ENCODE measurements at places on chromosomes 4 and X.

DNA sequence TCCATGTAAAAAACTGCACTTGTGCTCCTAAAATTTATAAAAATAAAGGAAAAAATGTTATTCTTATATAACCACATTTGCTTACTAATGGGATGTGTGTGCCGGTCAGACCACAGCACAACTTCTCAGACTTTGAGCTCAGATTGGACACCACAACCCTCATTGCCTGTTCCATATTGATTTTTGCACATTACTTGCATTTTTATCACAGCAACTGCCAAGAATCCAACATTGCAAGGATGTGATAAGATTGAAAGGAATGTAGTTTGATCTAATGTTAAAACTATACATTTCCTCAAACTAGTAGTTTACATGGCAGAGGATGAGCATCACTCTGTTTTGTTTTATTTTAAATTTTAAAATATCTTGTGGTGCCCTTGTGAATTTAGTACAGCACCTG is 227.8 kb downstream of the KDR start:
- DNase-seq = no peak

DNA sequence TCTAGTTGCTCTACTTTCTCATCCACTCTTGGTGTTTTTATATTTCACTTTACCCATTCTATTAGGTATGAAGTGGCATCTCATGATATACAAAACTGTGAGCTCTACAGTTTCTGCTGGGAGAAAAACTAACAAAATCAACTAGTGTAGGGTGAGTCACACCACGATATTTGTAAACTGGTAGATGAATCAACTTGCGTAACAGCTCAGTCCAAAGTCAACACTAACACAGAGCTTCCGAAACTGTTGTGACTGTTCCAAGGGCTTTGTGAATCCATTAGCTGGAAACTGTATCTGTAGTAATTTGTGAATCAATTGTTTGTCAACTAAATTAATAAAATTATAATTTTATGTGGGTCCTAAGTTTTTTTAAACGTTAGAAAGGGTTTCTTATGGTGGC is 119.8 kb upstream of the TSPAN5 start:
- DNase-seq = peak; percentile 89

- no peak for DNase-seq
Measured at GRCh38 chr4:113677325-113677724, 84.2 kb downstream of the CAMK2D start.

DNA sequence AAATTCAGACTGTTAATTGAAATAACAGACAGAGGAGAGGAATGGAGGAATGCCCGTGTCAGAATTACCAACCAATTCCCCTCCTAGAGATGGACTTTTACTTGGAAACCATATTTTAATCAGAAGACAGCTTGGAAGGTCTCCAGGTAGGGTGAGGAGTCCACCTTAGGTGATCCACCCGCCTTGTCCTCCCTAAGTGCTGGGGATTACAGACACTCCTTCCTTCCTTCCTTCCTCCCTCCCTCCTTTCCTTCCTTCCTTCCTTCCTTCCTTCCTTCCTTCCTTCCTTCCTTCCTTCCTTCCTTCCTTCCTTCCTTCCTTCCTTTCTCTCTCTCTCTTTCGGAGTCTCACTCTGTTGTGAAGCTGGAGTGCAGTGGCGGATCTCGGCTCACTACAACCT is 328.0 kb downstream of the RAPGEF2 start:
- DNase-seq = no peak

DNA sequence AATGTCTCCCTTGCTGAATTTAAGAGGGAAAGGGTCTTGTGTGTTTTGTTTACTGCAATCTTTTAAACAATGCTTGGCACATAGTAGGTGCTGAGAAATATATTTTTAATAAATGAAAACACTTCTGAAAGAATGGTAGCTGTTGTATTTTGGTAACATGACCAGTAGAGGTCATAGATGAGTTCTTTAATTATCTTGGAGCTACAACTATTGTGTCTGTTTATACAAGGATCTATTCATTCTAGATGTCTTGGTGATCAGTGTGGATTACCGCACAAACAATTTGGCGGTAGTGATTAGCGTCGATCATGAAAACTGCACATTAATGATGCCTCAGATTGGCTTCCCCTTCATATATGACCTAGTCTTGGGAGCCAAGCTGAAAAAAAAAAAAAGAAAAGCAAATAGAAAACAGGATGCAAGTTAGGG is 21.4 kb upstream of the SCRG1 start:
- no peak for DNase-seq

- DNase-seq = no peak
Measured at GRCh38 chr4:173782660-173783059, 252.6 kb upstream of the HAND2 start.

GRCh38 chr4:89358935-89359638 is 51.5 kb upstream of the GPRIN3 start:
- DNase-seq = no peak

- DNase-seq = no peak
Measured at GRCh38 chrX:136086521-136086920, 60.8 kb upstream of the FHL1 start.

- DNase-seq = no peak
Measured at GRCh38 chr4:165610679-165611437, 232.1 kb downstream of the CPE start.

GRCh38 chr4:10727140-10727880 is 42.7 kb upstream of the CLNK start:
- no peak for DNase-seq

- DNase-seq = peak; percentile 2
Measured at GRCh38 chr4:68589790-68590189, 13.7 kb upstream of the UGT2B17 start.

DNA sequence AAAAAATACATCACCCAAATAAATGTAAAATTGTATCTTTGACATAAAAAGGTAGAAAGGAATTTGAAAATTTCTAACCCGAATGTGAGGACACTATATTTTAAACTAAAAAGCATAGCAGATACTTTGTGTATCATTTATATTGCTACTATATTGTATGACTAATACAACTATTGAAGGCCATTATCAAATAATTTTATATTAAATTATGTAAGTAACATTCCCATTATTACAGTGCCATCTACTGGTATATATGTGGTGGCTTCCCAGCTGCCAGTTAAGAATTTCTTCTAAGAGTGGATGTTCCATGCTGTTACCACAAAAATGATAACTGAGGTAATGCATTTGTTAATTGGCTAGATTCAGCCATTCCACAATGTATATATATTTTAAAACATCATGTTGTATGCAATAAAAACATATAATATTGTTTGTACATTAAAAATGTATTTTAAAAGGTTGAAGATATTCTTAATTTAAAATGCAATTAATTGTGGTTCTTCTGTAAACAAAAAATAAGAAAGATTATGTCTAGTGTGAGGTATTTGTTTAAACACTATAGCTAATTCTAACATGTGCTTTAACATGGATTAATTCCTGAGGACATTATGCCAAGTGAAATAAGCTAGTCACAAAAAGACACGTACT is 65.3 kb downstream of the EGF start:
- DNase-seq = peak; percentile 66

DNA sequence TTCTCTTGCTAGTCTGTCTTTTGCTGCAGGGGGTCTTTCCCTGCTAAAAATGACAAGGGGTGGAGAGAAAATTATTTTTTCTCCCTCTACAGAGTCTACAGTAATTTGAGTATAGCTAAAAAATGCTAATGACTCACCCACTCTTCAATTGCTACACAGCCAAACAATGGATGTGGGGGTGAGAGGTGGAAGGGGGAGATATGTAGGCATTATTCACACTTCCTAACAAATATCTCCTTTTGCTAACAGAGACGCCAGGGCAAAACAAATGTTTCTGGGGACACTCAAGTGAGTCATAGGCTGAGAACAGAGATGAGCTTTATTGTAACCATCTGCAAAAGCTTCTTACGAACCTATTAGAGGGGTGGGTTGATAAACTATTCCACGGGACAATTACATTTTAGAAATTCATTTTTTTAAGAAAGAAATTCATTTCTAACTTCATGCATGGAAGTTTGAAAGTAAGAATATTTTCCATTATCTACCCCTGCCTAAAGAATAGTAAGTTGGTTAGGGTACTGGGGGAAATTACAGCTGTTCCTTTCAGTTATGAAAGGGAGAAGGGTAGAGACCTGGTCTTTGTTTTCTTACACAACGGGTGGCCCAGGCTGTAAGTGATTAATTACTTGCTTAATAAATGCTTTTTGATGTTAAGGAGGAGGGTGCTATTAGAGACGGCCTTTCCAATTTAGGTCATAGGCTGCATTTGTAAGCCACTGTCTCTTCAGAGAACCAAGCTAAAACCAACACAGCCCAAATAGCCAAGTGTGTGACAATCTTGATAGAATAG is 12.8 kb downstream of the SCD5 start:
- DNase-seq = peak; percentile 93

DNA sequence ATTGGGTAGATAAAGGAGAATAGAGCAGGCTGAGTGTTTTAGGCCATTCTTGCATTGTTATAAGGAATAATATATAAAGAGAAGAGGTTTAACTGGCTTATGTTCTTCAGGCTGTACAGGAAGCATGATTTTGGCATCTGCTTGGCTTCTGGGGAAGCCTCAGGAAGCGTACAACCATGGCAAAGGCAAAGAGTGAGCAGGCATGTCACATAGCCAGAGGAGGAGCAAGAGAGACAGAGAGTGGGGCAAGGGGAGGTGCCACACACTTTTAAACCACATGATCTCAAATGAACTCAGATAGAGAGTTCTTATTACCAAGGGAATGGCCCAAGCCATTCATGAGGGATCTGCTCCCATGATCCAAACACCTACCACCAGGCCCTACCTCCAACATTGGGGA is 4.4 kb upstream of the METTL14 start:
- DNase-seq = no peak

- DNase-seq = no peak
Measured at GRCh38 chrX:31126205-31126604, 54.4 kb upstream of the FTHL17 start.

DNA sequence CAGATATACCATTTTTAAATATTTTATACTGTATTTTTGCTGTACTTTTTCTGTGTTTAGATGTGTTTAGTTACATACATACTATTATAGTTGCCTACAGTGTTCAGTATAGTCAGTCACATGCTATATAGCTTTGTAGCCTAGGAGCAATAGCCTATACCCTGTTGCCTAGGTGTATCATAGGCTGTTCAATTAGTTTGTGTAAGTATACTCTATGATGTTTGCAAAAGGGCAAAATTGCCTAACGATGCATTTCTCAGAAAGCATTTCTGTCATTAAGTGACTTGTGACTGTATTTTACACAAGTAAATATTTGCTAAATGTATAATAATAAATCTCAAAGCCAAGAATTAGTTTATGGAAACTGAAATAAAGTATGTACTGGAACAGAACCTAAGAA is 9.5 kb downstream of the ETFDH start:
- no peak for DNase-seq

GRCh38 chr4:85933291-85933640 is 426.6 kb downstream of the MAPK10 start:
- DNase-seq = no peak

- no peak for DNase-seq
Measured at GRCh38 chr4:45992728-45993127, 131.1 kb downstream of the GABRG1 start.

DNA sequence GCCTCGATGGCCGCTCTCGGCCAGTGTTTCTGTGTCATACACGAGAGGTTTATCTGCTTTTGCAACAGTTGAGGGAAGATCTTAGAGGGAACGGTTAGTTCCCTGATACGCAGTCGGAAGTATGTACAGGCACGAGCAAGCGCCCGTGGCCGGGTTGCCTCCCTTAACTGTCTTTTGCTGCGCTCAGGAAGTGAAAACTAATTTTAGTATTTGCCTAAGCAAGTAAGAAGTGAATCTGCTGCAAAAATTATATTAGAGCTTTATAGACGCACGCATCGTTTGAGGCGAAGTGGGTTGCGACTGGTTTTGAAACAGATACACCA is 695 bp downstream of the MTM1 start:
- DNase-seq = no peak

- DNase-seq = peak; percentile 7
Measured at GRCh38 chr4:37244583-37245390, at the start of gene NWD2. Gene NWD2, plus strand, starts transcription at chr4:37244743. Its CDS starts 325 bp downstream, at chr4:37245068.

- no peak for DNase-seq
Measured at GRCh38 chr4:70801265-70801809, 38.4 kb downstream of the GRSF1 start.

DNA sequence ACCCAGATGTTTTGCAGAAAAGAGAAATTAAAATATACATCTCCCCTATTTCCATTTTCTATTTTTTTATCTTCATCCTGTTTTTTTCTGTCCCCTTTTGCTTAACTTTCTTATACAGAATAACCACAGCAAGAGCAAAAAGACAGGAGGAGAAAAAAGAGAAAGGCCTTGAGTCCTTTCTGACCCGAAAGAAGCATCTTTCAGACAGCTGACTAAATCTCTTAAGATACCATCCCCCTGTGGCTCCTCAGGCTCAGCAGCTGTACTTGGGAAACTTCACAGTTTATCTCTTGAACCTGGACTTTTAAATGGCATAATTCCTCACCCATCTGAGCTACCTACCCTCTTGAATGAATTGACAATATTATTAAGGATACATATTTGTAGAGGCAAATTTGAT is 100.2 kb downstream of the FIP1L1 start:
- DNase-seq = no peak

- DNase-seq = no peak
Measured at GRCh38 chr4:155543126-155543765, 123.4 kb upstream of the GUCY1A1 start.

GRCh38 chr4:22910200-22910599 is 217.5 kb downstream of the GBA3 start:
- DNase-seq = no peak

DNA sequence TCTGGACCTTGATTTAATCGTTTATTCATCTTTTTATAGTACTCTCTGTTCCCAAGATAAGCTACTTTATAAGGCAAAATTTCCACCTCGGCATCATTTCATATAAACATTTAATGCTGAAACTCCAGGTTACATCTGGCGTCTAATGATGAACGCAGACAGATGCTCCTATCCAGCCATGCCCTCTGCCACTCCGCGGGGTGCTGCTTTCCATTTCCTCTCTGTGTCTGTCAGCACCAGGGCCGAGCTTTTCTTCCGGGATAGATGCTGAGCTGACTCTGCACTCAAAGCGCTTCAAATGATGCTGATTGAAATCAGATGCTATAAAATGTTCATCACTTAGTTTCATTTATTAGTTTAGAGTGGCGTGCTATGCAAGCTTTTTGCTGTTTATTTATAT is 80.5 kb upstream of the HELT start:
- DNase-seq = no peak

DNA sequence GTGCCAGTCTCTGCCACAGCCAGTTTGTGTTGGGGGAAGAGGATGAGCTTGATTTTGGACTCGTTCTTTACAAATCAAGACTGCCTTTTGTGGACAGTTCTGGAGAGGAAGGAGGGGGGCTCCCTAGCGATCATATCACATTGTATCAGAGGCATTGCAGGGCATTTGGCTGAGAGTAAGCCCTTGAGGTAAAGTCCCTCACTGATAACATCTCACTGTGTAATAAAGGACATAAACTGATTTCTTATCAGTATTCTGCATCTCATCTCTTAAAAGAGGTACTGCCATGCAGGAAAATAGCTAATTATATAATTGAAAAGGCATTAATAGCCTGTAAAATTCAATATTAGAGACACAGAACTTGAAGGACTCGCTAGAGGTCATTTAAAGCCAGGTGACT is 6.1 kb upstream of the IGFBP7 start:
- DNase-seq = no peak

- no peak for DNase-seq
Measured at GRCh38 chr4:135545616-135546317, 1344.2 kb upstream of the PABPC4L start.
